ENCODE measurements at places on chromosomes 4 and X.

DNA sequence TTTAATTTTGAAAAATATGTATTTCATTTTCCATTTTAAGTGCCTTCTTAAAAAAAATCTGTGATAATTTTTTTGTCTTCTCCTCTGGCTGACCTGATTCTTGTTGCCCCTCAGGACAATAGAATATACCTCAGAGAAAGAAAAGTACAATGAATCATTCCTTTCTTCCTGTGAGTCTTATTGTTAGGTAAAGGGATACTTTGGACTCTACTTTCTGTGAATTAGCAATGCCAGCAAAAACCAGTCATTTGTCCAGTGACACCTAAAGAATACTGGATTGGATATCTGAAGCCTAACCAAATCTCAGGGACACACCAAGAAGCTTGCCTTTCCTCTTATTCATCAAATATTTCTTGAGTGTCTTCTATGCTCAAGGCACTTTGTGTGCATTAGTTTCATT lies 102.1 kb downstream of the AREG start:
- no peak for DNase-seq

DNA sequence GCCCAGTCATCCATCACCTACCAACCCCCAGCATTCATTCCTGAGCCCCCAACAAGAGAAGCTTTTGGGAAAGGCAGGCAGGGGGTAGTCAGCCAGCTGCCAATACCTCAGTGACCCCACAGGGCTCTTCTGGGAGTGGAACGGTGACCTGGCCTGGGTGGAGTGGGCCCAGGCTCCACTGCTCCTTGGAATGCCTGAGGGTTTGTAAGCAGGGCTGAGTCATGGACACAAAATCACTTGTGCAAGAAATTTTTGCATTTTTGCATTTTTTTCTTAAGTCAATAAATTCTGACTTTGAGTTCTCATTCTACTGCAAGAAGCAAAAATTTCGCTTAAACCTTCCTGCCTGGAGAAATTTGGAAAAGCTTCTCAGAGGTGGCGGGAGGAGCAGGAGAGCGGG lies 18.5 kb downstream of the SORCS2 start:
- DNase-seq: no peak

- no peak for DNase-seq
Observed at GRCh38 chr4:177737387-177737940, 295.2 kb upstream of the AGA start.

GRCh38 chrX:153728095-153728494 lies 3.4 kb downstream of the ABCD1 start:
- DNase-seq: no peak

GRCh38 chrX:97527725-97528124 lies 644.0 kb downstream of the RPA4 start:
- no peak for DNase-seq

GRCh38 chr4:113674251-113674650 lies 87.3 kb downstream of the CAMK2D start:
- DNase-seq: no peak
